ENCODE measurements at places on chromosomes 5 and 9.

- no peak for DNase-seq
Observed at GRCh38 chr5:86649832-86650505, 32.2 kb downstream of the COX7C start.

DNA sequence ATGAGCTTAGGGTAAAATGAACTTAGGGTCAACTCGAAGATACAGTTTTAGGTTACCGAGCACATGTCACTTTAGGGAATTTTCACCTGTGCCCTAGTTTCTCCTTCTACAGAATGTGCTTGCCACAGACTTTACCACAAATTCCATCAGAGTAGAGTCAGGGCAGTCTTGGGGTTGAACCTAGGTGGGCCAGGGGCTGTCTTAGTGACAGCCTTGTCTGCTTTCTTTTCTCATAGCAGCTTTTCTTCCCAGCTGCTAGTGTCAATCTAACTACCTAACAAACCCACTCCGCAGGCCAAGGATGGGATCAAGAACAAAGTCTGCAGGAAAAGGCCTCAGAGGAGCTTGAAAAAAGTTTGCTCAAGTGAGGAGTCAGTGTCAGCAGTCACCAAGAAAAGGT, 458.1 kb upstream of the CDH18 start:
- DNase-seq, result no peak

GRCh38 chr9:117718701-117719100, 14.5 kb downstream of the TLR4 start:
- peak; percentile 4 for DNase-seq

GRCh38 chr5:179494774-179495526, 55.4 kb upstream of the RUFY1 start:
- no peak for DNase-seq

DNA sequence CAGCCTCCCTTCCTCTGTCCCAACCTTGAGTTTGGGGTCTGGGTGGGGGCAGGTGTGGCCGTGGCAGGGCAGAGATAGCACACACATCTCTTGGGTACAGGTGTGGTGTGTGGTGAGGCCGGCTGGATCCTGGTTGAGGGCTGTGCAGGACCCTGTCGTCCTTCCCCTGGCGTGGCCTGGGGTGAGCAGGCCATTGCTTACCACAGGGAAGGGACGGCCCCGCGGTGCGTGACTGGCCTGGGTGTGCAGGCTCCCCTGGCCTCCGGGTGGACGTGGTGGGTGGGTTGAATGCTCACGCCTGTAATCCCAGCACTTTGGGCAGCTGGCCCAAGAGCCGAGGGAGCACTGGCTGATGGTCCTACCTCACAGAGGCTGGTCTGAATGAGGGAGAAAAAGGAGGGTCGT, 1.2 kb downstream of the ARRDC1 start:
- no peak for DNase-seq

- DNase-seq, result peak; percentile 57
Observed at GRCh38 chr5:54234304-54234933, 76.0 kb downstream of the ARL15 start.

DNA sequence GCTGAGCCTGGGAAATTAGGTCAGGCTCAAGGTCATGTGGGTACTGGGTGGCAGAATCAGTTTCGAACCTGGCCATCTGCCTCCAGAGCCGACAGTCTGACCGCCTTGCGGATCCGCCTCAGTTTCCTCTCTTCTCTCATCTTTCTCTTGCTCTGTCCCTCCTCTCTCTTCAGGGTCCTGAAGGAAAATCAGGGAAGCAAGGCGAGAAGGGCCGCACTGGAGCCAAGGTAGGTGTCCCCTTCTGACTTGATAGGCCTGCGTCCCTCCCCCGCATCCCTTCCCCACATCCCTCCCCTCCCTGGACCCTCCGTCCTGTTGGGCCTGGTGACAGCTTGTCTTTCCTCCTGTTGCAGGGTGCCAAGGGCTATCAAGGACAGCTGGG, 40.8 kb upstream of the ORM1 start:
- DNase-seq, result no peak

GRCh38 chr5:87302061-87302460, 34.4 kb downstream of the RASA1 start:
- no peak for DNase-seq
